ENCODE measurements at places on chromosomes 5 and 9. TPM values are rescaled to one million over a fixed set of nuclear protein-coding genes. Genes with fewer than 3 reads are reported as not detected.

The KCNV2 gene
- total RNA-seq, result not detected

- DNase-seq, result no peak
Measured at GRCh38 chr9:22044583-22044982, 35.5 kb upstream of the CDKN2B start.

DNA sequence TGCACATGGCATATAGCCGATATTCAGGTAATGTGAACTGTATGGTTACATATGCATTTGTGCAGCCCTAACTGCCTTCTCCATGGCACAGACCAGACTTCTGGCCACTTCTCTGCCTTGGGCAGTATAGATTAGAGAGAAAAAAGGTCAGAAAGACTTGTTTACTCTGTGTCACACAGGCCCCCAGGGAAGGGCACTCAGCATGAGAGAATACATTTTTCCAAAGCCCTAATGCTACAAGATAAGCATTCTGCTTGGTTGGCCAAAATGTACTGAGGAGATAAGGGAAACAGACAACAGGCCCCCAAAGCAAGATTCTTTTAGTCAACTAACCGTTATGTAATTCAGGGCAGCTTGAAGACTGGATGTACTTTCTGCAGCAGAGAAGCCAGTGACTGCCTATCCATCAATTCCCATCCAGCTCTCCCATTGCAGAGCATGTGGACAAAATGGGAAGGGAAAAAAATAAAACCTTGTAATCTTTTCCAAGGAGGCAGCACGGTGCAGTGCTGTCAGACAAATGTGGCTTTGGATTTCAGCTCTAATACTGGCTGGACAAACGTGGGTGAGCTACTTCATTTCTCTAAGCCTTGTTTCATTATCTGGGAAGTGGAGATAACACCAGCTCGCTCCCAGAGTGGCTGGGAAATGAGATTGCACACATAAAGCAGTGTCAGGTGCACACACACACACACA is 205.9 kb downstream of the NSG2 start:
- no peak for DNase-seq

- DNase-seq, result no peak
Measured at GRCh38 chr5:77177576-77177975, 32.9 kb upstream of the PDE8B start.

The ANKRD31 gene
- total RNA-seq, result 0.05 TPM

DNA sequence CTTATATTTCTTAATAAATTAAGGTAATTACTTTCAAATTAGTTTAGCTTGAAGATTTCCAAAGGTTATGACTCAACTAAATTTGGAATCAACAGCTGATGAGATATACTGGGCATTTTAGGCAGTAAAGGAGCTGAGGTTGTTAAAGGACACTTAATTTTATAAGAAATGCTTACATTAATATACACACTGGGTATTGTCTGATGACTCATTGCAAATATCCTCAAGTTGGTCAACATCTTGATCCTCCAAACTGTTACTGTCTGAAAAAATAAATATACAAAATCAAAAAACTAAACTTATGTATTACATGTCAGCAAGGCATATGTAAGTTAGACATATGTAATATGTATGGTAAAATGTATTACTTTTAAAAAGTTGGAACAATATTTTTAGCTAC is 3.4 kb downstream of the GFM2 start:
- DNase-seq, result no peak

The IZUMO3 gene
- not detected for total RNA-seq

DNA sequence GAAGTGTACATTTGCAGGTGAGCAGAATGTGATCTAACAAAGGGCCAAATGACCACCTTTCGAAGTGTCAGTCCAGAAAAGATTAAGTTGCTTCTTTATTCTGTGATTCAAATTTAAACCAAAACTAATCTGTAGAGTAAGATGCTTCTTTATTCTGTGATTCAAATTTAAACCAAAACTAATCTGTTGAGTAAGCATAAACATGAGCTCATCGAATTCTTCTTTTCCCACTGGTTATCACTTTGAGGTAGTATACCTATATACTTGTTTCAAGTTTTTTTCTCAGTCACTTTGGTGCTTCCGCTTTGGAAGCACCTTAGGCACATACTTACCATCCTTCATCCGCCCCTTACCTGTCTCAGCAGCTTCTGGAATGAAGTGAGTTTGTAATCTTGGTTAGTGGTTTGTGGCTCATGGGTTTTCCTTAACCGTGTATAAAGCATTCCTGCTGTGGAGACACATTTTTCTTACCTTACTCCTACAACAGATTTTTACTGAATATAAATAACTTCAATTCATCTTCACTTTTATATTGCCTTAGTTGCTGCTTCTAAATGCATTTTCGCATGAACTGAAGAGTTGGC is 40.7 kb upstream of the CTXN3 start:
- no peak for DNase-seq

The IL7R gene
- total RNA-seq, result 4.6 TPM

The UBAC1 gene
- 66.5 TPM for total RNA-seq

- DNase-seq, result no peak
Measured at GRCh38 chr9:4086119-4087090, 213.5 kb downstream of the GLIS3 start.

DNA sequence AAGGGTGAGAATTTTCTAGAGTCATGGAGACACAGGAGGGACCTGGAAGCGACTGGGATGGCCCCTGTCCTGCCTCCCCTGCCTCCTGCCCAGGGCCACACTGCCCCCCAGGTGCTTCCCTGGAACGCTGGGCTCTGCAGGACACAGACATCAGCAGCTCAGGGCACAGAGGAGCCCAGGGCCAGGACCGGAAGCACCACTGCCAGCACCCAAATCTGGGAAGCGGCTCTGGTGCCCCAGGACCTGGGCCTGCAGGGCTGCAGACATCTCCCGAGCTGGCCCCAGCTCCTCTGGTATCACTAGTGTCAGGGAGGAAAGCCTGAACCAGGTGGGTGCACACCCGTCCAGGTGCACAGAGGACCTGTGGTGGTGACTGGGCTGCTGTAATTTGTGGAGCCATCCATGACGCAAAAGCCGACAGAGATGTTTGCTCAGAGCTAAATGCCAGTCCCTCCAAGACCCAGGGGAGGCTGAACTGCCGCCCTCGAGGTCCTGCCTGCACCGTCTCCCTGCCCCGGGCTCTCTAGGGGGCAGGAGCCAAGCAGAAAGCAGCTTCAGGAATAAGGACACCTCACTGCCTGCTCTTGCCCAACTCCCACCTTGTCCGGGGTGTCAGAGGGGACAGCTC is 46.0 kb upstream of the SIMC1 start:
- DNase-seq, result no peak

The STPG3 gene
- total RNA-seq, result not detected

- DNase-seq, result no peak
Measured at GRCh38 chr5:2143646-2144353, 261.1 kb upstream of the IRX4 start.

The JAK2 gene
- 7.0 TPM for total RNA-seq
